ENCODE measurements at places on chromosomes 3 and 15.

DNA sequence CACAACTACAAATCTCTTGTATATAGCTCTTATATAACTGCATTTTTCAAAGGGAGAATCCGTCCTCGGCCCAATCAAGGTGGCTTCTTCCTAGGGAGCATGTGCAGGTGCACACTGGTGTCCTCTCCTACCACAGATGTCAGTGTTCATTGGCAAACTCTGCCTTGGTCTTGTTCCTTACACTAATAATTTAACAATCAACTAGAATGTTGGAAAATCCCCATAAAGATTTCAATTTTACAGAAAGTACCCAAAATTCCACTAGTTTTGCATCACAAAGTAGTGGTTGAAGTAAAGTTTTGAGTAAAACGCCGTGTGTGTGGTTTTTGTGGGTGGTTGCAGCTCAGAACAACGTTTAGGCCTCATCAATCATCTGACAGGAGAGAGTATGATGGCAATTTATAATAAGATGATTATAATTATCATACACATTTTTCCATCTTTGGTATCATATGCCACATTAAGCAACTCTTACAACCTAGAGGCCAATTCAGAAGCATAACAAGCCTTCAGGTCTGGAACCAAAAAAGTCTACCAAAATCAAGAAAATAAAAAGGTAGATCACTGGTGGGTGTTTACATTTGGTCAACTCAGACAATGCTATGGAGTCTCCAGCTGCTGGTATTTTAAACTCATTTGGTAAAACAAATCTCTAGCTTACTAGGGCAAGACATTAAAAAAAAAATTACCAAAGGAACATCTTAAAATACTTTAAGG, 128.9 kb upstream of the BHLHE40 start:
- no peak for DNase-seq

GRCh38 chr15:68655686-68656437, 77.1 kb downstream of the CORO2B start:
- no peak for DNase-seq

DNA sequence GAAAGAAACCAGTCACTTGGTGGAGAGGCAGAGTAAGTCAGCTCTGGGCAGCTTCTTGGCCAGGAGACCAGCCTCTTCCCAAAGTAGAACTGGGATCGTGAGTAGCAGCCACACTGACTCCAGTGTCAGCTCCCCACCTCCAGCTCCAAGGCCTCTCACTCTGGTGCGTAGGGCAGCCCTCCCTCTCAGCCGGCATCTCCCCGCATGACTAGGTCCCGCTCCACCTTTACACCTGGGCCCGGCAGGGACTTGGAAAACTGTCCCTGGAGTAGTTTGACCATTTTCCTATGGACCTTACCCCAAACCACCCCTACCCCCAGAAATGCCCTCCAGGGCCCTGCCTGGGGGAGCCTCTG, 3.3 kb downstream of the STRA6 start:
- DNase-seq = no peak

- no peak for DNase-seq
These were observed 597 bp downstream of the AGTR1 start for GRCh38 chr3:148698190-148698810.

- DNase-seq = no peak
These were observed 155.3 kb upstream of the PRICKLE2 start for GRCh38 chr3:64380546-64380945.

GRCh38 chr3:122235147-122235546, 51.7 kb downstream of the CASR start:
- no peak for DNase-seq

DNA sequence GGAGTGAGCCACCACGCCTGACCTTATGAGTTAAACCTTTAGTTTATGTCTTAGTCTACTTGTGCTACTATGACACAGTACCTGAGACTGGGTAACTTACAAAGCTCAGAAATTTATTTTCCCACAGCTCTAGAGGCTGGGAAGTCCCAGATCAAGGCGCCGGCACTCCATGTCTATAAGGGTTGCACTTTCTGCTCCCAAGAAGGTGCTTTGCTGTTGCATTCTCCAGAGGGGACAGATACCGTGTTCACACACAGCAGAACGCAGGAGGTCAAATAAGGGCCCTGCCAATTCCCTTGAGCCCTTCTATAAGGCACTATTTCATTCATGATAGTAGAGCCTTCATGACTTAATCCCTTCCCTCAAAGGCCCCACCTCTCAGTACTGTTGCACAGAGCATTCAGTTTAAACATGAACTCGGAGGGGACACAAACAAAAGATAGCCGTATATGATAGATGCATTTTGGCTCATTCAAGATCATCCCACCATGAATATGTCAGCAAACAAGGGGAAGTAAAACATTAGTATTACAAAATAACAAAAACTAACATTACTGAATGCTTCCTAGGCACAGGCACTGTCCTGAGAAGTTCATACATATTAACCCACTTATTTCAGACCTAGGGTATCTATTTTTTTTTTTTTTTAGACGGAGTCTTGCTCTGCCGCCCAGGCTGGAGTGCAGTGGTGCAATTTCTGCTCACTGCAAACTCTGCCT, 26.5 kb downstream of the PLA1A start:
- no peak for DNase-seq

DNA sequence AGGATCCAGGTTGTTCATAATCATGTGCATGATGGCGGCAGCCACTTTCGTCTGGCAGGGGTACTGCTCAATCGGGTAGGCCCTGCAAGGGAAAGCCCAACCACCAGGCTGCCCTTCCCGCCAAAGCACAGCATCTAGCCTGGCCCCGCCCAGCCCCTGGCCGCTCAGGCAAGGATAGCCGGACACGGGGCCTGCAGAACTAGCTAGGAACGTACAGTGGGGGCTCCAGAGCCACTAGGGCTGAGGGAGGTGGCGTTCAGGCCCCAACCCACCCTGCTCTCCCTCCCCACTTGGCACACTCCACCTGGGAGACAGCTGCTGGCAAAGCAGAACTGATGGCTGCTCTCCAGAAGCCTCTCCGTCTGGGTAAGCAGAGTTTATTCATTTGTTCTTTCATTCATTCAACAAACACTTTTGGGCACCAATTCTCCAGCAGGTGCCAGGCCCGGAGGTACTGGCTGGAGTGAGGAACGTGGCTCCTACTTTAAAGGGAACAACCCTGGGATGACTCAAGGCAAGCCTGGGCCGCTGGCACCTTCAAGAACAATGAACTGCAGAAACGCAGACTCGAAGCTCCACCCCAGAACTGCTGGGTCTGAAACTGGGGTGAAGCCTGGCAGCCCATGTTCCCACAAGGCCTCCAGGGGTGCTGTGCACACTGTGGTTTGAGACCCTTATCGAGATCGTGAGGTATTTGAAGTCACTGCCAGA, 7.8 kb downstream of the UROC1 start:
- DNase-seq = no peak

DNA sequence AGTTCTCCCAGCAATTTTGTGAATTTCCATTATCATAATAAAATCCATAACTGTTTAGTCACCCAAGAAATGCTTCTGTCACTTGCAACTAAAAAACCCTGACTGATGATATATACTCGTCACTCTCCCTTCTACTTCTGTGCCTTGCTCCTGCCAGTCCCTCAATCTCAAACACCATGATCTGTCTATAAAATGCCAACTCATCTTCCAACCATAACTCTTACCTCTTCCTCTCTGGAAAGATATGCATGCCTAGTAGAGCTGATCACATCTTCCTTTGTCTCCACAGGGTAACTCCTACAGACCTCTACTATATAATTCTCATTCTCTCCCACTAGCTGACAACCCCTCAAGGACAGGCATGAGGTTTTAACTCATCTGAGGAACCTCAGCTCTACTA, 5.2 kb upstream of the VEPH1 start:
- no peak for DNase-seq

DNA sequence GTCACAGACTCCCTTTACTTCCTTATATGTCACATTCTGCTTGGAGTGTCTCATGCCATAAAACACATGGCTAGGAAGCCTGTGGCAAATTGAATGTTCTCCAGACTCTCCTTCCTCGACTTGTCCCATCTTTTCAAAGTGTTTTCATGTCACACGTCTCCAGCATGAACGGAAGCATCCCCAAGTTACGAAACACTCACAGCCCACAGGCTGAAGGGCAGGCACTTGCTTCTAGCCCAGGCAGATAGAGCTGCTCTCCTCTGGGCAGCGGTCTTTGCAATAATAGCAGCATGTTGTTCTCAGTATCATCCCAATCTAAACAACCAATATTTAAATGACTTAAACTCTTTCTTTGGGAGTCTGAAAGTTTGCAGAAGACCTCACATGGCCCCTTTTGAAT, 85.3 kb upstream of the ADAMTS9 start:
- no peak for DNase-seq

Measured in KG1 (cell line).